ENCODE measurements at places on chromosomes 11 and 22. TPM values are rescaled to one million over a fixed set of nuclear protein-coding genes. Genes with fewer than 3 reads are reported as not detected.

The IL10RA gene
- total RNA-seq, result 6.7 TPM

The CCDC87 gene
- total RNA-seq, result 0.36 TPM

DNA sequence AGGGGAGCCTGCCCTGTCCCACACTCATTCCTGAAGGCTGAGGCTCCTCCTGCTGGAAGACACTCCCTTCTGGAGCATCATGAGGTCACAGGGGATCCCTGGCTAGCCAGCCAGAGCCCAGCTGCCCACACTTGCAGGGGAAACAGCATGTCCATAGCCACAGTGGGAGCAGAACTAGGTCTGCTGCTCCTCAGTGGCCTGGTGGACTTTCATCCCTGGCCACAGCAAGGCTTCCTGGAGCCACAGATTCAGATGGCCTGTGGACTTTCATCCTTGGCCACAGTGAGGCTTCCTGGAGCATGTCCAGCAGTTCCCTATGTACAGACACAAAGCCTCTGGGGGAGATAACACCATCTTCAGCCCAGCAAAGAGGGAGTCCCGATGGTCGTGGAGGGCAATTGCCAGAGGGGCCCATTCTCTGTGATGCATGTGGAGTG is 5.9 kb upstream of the APOL6 start:
- H3K4me1 ChIP-seq, result peaks cover 44% of the 10 kb centered on the region
- H3K27ac ChIP-seq, result no peak overlapping the region
- no peaks in the 10 kb centered on the region for H3K36me3 ChIP-seq
- no peaks in the 10 kb centered on the region for H3K27me3 ChIP-seq
- no peak overlapping the region for H3K4me3 ChIP-seq

The RANGAP1 gene
- total RNA-seq, result 31.4 TPM

The FJX1 gene
- total RNA-seq, result 18.3 TPM

GRCh38 chr11:20754933-20755332 is 85.5 kb downstream of the NELL1 start:
- DNase-seq, result no peak
- H3K36me3 ChIP-seq, result no peaks in the 10 kb centered on the region
- no peaks in the 10 kb centered on the region for H3K4me1 ChIP-seq
- no peak overlapping the region for H3K4me3 ChIP-seq
